Large intestine (tissue), 12 donors: ENCODE measurements at places on chromosomes 12 and 14. TPM values are rescaled to one million over a fixed set of nuclear protein-coding genes. Genes with fewer than 3 reads are reported as not detected.
A peak's percentile ranks its signal among the peaks of the same experiment; 100 is the strongest.

The NUDT4 gene
- polyA plus RNA-seq = 77.9 TPM

The FITM1 gene
- polyA plus RNA-seq = 2.8 TPM

The LRFN5 gene
- polyA plus RNA-seq = 2.3 TPM

GRCh38 chr12:68639396-68639767 lies 28.7 kb downstream of the RAP1B start:
- no peak for DNase-seq

The IL26 gene
- 0.10 TPM for polyA plus RNA-seq

- no peak for DNase-seq
These were observed 19.9 kb downstream of the MAP4K5 start for GRCh38 chr14:50512463-50512862.

DNA sequence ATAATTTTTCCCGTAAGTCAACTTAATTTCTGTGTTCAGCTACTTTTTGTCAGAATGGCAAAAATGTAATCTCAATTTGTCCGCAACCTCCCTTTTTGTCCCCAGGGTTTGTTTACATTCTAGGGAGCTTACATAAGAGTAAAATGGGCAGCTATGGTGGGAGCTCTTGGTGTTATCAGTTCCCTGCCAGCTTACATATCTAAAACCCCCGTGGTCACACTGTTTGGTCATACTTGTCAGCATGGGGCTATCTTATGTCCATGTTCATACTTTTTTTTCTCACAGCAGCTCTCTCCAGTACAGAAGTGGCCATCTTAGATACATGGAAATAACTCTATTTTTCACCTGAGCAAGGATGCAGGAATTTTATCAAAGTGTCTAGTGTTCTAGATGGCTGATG lies 16.7 kb downstream of the SLCO1C1 start:
- DNase-seq = no peak

The CNTN1 gene
- 7.4 TPM for polyA plus RNA-seq

DNA sequence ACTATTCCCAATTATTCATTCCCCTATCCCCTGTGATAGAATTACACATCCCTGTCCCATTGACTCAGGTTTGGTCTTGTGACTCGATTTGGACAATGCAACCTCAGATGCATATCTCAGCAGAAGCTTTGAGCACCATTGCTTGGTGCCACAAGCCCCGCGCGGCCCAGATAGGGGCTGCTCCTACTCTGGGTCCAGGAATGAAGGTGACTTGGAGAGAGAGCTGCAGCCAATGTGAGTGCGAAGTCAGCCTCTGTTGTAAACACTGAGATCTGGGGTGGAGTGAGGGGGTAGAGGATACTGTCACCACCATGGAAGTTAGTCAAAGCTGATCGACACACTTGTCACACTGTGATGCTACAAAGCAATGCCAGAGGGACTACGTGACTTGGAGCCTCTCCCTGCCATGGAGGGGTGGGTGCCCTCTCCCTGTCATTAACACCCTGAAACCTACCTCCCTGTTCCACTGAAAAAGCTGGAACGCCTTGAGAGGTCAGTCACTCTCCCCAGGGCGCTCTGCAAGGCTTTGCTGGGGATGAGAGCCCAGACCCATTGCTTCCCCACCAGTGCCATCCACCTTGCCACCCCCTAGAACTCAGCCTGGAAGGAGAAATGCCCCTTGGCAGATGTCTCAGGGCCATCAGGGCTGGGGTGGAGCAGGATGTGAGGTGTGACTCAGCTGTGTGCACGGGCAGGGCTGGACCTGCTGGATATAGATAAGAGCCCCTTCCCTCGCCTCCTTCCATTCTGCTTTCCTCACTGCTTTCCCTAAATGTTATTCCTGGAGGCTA lies 6.6 kb upstream of the PLEK2 start:
- peak; percentile 85 for DNase-seq

GRCh38 chr12:94269316-94269999 lies 121.1 kb downstream of the PLXNC1 start:
- DNase-seq = no peak

The FAM186B gene
- 0.91 TPM for polyA plus RNA-seq

The KRT82 gene
- polyA plus RNA-seq = not detected

GRCh38 chr12:107610021-107610859 lies 75.4 kb upstream of the PWP1 start:
- DNase-seq = peak; percentile 17

- DNase-seq = no peak
These were observed 23.8 kb upstream of the TBC1D30 start for GRCh38 chr12:64800640-64801039.

- no peak for DNase-seq
These were observed 8.5 kb downstream of the ZFYVE21 start for GRCh38 chr14:103724116-103724515.

DNA sequence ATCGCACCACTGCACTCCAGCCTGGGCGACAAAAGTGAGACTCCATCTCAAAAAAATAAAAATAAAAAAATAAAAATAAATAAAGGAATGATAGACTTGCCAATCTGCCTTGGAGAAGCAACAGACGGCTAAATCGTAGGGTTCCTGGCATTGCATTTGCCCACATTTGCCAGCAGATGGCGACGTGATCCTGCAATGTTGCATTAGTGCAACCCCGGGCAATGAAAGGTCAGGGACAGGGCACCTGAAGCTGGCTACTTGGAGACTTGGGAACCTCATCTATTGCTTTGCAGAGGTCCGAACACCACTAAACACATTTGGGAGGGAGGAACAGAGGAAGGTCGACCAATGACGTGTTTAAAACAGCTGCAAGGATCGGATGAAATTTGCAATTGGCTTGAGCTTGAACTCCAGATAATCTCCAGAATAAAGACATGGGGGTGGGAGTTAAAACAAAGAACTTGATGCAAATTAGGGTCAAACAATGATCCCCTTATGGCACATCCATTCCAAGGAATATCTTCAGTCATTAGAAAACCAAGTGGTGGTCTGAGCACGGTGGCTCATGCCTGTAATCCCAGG lies 34.6 kb downstream of the SPRING1 start:
- DNase-seq = peak; percentile 57

DNA sequence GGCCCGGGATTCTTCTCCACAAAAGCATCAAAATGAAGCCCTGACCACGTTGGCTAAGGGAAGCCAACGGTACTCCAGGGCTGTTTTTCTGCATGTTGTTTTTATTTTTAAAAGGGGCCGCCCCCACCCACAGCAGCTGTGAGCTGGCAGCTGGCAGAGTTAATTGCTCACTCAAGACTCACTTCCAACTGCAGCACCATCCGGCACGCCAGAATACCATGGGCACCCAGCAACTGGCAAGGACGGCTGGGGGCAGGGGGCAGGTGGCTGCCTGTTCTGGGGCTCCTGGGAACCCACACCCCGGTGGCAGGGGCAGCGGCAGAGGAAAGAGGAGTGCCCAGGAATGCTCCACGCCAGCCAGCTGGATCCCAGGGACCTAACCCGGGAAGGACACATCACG lies 44.3 kb downstream of the NCOR2 start:
- no peak for DNase-seq

The RNF212B gene
- polyA plus RNA-seq = 0.34 TPM

GRCh38 chr12:94557746-94558295 lies 92.5 kb downstream of the TMCC3 start:
- DNase-seq = peak; percentile 86

The SETD1B gene
- polyA plus RNA-seq = 14.2 TPM

The OASL gene
- 0.31 TPM for polyA plus RNA-seq

- DNase-seq = no peak
These were observed 32.7 kb upstream of the AKAP6 start for GRCh38 chr14:32296366-32296765.

DNA sequence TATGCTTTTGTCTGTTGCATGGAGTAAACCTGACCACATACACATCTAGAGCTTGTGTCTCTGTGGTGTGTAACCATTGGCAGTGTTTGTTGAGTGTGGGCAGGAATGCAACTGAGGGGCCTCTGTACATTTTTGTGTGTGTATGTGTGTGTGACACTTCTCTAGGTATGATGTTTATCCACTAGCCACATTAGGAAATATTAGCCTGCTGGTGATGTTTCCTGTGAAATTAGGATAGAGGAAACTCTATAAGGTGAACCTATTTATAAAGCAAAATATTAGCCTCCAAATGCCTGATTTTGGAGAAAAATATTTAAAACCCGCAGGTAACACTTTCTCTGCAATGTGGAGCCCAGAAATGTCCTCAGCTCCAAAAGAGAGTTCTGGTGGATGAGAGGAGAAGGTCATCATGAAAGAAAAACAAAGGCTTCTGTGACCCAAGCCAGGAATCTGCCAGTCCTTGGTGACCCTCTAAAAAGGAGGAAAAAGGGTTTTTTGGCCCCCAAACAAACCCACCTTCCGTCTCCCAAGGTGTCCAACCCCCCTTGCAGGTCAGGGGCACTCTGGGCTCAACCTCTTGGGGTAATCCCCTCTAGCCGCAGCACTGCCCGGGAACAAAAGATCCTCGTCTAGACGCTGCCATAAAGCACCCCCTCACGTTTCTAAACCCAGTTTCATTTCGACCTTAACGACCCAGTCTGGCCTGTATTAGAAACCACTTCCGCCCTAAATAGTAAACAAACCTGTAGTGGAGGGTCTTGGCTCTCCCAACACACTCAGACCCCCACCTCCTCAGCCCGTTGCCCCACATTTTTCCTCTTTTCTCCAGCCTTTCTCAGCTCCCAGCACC lies 3.1 kb upstream of the HOTAIR start:
- peak; percentile 51 for DNase-seq

DNA sequence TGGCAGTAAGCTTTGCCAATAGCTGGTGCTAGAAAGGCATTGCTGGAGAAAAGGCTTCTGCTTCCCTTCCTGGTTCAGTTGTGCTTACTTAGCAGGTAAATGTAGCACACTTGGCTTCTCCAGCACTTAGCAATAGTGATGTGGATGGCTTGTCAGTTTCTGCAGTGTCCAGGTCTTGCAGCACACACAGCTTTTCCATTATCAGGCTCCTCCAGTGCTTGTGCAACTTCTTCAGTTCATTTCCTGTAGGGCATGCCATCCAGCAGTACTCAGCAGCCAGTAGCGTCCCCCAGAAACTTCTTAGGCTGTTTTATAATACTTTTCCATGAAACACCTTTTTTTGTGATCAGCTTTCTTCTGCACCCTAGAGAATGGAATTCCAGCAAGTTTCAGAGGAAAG lies 154.6 kb downstream of the SLC6A15 start:
- DNase-seq = no peak
